GF-D8 (cell line): ENCODE measurements at places on chromosomes 3 and 15.

DNA sequence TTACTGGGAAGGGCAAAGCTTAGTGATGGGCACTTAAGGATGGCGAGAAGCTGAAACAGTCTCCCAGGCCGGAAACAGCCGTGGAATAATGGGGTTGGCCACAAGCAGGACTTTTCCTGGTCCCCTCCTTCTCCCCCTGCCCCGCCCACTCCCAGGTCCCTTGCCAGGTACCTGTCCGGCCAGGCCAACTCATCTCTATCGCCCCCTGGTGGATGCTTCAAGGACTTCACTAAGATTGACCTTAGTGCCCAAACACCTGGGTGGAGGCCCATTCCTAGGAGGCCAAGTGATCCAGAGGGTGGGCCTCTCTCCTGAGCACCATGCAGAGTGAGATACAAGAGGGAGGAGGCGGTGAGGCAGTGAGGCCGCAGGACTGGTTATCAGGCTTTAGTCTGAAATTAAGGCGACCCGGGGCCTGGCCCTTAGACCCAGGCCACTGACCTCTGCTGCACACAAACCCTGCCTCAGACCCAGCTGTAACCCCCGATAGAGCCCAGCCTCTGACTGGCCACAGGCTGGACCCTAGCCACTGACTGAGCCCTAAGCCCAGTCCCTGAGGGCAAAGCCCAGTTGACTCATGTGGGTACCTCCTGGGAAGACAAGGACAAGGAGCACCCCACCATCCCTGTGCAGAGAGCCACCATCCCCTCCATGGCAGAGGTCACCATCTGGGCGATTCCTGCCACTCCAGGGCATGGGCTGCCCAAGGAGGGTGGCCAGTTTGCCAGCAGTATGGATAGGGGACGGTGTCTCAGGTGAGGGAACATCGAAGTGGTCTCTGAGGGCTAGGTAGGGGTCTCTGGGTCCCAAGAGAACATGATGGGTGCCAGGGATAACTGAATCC is 37.6 kb downstream of the VIPR1 start:
- no peak for DNase-seq

GRCh38 chr3:59056706-59057105 is 6.9 kb upstream of the CFAP20DC start:
- no peak for DNase-seq

DNA sequence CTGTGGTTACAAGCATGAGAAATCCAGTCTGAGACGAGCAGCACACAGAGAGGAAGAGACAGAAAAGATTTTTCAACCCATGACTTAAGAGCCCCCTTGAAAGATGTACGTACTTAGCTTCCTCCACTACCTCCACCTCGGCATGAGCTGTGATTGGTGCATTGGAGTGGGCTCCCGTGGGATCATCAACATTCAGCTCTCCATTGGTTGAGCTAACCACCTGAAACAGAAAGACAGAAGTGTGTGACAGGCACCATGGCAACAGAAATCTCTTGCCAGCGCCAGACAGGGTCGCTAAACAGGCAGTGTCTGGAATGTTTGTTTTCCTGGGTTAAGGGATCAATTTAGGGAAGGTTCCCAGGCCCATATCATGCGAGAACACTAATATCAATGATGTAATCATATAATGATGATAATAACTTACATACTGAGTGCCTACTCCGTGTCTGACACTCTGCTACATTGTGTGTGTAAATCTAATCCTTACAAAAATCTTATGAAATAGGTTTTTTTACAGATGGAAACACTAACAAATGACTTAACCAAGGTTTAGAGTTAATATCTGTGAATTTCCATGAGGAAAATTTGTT is 17.5 kb upstream of the PPIB start:
- no peak for DNase-seq

GRCh38 chr15:80991421-80991820 is 1.8 kb upstream of the MESD start:
- DNase-seq, result peak; percentile 34

GRCh38 chr3:43695443-43695842 is 4.7 kb downstream of the ABHD5 start:
- peak; percentile 90 for DNase-seq

DNA sequence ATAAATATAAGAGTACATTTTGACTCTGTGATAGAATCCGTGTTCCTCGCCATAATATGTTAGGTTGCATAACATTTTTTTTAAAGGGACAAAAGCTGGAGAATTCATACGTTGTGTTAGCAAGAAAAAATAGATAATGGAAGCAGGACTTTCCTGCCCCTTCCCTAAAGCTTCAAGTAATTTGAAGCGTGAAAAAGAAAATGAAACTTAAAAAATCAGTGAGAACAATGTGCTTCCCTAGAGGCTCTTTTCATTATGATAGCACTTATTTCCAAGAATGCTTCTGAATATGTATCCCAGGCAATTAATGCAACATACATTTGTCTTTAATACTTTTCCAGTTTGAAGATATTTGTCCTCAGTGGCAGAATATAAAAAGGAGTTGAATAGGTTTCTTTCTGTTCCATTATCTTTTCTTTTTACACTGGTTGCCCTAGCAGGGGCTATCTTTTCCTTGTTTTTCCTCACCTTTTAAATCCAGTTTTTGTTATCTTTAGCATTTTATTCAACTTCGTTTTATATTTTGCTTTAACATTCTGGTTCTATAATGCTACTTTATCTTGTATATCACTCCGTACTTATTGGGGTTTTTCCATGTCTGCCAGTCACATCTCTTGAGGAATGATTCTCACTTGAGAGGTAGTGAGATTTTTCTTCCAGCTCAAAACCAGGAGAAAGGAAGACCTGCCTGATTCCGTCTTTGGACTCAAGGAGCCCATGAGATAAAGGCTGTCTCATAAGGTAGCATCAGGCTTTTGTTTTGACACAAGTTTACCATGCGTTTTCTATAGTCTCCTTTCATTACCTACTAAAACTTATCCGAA is 113.8 kb downstream of the MBNL1 start:
- no peak for DNase-seq

- DNase-seq, result no peak
Observed at GRCh38 chr3:142796823-142797222, 73.0 kb downstream of the TRPC1 start.

DNA sequence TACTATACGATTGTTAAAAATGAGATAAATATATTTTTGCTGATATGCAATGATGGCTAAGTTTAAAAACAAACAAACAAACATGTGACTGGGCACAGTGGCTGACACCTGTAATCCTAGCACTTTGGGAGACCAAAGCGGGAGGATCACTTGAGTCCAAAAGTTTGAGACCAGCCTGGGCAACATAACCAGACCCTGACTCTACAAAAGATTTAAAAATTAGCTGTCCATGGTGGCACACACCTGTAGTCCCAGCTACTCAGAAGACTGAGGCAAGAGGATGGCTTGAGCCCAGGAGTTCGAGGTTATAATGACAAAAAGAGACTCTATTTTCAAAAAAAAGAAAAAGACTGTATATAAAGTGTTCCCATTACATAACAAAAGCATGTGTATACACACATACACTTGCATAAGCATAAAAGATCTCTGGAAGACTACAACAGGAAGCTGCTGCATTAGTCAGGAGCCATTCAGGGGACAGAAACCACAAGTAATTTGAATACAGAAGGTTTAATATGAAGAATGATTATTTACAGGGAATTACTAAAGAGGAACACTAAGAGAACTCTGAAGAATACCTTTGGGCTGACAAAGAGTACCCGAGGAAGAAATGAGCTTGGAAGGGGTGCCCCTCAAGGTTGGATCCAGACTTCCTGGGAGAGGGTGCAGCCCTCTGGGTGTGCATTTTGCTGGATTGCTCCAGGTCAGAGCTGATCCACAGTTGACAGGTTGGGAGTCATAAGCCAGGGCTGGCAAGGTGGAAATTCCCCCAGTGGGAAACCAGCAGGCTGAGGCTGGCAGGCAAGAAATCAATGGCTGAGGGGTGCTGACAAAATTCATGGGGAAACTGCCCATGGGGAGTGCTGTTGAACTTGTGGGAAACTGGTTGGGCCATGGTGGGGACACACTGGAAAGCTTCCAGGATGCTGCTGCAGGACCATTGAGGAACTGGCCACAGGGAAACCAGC is 9.3 kb upstream of the TM4SF18 start:
- no peak for DNase-seq

DNA sequence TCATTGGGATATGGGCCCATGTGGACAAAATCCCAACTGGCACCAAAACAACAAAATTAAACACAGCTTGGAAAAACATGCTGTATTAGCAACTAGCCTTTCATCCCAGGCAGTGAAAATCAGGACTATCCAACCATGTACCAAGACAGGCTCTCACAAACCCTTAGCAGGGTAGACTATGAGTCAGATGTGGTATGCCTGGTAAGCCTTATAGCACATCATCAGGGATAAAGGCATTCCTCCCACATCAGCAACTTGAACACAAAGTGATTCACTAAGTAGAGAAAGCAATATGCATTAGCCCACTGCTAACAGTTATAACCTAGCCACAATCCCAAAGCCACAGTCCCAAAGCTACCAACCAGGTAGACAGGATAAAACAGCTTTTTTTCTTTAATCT is 8.0 kb downstream of the CEP152 start:
- no peak for DNase-seq

DNA sequence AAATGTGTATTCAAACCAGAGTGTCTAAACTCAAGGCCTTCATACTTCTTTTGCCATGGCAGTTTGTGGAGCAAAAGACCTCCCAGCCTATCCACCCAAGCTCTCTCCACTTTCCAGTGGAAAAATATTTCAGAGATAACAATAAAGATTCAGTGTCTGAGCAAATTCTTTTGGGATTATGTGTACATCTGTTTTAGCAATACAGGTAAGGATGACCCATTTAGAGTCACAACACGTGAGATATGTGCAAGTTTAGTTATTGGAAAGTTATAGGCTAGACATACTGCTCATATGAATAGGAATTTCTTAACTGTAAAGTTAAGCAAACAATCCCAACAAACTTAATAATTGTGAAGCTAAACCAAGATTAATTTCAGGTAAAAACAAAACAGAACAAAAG is 174.5 kb upstream of the LRIG1 start:
- DNase-seq, result no peak

GRCh38 chr3:150145659-150146058 is 175.0 kb upstream of the PFN2 start:
- DNase-seq, result no peak

DNA sequence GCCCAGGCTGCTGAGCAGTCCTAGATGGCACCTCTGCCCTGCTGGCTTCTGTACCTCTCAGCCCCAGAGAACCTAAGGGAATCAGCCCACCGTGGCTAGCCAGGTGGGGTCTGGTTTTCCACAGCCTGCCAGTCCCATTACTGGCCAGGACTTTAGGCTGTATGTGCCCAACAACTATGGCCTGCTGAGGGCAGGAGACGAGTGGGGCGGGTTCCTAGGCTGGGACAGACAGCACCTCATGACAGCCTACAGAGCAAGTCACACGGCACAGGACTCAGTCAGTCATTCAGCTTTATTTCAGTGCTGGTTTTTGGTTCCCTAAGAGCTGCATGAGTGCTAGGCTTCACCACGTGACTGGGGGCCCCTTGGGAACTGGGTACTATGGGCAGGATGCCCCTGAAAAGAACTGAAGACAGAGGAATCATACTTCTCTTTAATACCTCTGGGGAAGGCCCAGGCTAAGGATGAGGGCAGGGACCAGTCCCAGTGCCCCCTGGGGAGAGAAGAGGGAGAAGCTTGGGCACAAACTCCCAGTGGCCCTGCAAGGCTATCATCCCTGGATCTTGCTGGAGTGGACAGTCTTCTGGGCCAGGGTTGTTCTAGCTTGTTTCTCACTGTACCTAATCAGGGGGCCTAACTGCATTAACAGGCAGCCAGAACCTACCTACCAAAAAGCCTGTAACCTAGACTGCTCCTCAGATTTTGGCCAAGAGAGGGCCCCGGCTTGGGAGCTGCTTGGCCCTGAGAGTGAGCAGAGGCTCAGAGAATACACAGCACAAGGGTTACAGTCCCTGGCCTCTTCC is 14.8 kb downstream of the CLK3 start:
- no peak for DNase-seq

GRCh38 chr15:98935736-98936135 is 71.9 kb downstream of the PGPEP1L start:
- no peak for DNase-seq

GRCh38 chr15:43150191-43150929 is 17.0 kb downstream of the TMEM62 start:
- DNase-seq, result no peak

- DNase-seq, result no peak
Observed at GRCh38 chr3:182782149-182782548, 11.2 kb upstream of the ATP11B start.

DNA sequence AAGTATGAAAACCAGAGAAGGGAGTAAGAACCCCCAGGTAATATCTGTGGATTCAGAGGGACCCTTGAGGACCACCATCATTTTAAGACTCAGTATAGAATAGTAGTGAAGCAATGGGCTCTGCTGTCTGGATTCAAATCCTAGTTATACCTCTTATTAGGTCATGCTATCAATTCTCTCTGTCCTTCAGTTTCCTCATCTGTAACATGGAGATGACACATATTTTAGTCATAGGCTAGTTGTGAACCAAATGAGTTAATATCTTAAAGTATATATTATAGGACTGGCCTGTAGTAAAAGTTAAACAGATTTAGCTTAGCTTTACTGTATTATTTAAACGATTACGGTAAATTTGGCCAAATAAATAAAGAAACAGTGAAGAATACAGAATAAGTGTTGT is 177.3 kb upstream of the GOLIM4 start:
- DNase-seq, result no peak

DNA sequence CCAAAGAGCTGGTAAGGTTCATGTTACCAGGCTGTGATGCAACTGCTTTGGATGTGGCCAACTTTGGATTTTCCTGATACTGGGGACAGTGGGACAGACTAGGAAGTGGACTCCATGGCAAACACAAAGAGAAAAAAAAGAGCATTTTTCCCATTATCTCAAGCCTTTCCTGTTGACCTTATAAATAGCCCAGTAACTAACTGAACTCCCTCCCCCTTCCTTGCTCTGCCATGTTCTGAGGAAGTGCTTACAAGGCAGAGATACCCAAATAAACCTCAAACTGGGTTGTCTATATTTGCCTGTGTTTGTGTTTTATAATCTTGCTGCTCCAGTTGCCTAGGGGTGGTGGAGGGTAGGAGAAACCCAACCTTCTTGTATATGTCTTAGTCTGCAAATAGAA is 27.3 kb upstream of the SLC9A9 start:
- no peak for DNase-seq

DNA sequence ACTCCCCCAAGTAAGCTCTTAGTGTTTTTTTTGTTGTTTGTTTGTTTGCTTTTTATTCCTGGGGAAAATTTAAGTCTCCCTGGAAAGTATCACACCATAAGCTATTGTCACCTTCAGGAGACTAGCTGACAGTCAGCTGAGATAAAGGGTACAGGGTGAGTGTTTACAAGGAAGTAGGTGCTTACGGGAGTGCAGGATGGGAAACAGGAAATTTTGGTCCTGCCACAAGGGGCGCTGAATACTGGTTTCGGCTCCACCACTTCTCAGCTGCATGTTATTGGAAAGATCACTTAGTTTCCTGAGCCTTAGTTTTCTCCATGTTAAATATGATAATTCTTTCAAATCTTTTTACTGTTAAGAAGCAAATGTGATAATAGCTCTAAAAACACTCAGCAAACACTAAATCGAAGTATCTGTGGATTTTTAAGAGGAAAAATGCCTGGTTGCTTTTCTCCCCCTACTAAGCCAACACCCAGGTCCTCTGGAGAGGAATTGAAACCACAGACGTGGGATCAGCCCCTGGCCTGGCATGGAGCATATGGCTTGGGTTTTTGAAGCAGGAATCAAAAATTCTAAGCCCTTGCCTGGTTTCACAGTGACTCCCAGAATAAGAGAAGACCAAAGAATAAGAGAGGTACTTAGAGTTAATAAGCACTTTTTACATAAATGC is 90.7 kb downstream of the SCN11A start:
- no peak for DNase-seq
